ENCODE measurements at places on chromosomes 5 and 9. TPM values are rescaled to one million over a fixed set of nuclear protein-coding genes. Genes with fewer than 3 reads are reported as not detected.

The IER5L gene
- total RNA-seq = 20.4 TPM

The PCDHGB6 gene
- 3.7 TPM for total RNA-seq

The CTNNA1 gene
- total RNA-seq = 596 TPM

The STPG3 gene
- total RNA-seq = not detected

The PCDHGA8 gene
- 1.5 TPM for total RNA-seq

The DCTN3 gene
- total RNA-seq = 80.4 TPM

The EGFLAM gene
- under 0.01 TPM for total RNA-seq

The SERF1A gene
- 4.9 TPM for total RNA-seq

The TCF7 gene
- total RNA-seq = 0.11 TPM

The HTR1A gene
- not detected for total RNA-seq

The ROPN1L gene
- 3.0 TPM for total RNA-seq

The SPACA9 gene
- total RNA-seq = 0.87 TPM

The EDIL3 gene
- 0.22 TPM for total RNA-seq

The CDX1 gene
- under 0.01 TPM for total RNA-seq

The CARTPT gene
- total RNA-seq = not detected

The PTCH1 gene
- total RNA-seq = 5.2 TPM

The SEMA6A gene
- 31.0 TPM for total RNA-seq

The ABCA1 gene
- total RNA-seq = 22.3 TPM

The GMCL2 gene
- total RNA-seq = not detected
